ENCODE measurements at places on chromosomes 5 and 9. TPM values are rescaled to one million over a fixed set of nuclear protein-coding genes. Genes with fewer than 3 reads are reported as not detected.

DNA sequence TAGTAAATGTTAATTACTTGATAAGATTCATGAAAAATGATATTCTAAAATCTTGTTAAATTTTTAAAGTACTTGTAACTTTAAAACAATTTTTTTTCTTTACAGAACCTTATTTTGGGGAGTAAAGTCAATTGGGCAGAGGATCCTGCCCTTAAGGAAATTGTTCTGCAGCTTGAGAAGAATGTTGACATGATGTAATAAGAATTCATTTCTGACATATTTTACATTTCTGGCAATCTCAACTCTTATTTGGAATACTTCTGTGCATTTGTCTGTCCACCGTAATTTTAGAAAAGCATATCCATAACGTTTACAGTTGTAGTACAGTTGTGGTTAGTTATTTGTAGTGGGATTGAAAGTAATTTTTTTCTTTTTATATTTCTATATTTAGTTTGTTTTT is 20.2 kb downstream of the CENPH start:
- H3K4me1 ChIP-seq, result no peaks in the 10 kb centered on the region
- no peaks in the 10 kb centered on the region for H3K27me3 ChIP-seq
- no peaks in the 10 kb centered on the region for H3K36me3 ChIP-seq
- no peak for DNase-seq

DNA sequence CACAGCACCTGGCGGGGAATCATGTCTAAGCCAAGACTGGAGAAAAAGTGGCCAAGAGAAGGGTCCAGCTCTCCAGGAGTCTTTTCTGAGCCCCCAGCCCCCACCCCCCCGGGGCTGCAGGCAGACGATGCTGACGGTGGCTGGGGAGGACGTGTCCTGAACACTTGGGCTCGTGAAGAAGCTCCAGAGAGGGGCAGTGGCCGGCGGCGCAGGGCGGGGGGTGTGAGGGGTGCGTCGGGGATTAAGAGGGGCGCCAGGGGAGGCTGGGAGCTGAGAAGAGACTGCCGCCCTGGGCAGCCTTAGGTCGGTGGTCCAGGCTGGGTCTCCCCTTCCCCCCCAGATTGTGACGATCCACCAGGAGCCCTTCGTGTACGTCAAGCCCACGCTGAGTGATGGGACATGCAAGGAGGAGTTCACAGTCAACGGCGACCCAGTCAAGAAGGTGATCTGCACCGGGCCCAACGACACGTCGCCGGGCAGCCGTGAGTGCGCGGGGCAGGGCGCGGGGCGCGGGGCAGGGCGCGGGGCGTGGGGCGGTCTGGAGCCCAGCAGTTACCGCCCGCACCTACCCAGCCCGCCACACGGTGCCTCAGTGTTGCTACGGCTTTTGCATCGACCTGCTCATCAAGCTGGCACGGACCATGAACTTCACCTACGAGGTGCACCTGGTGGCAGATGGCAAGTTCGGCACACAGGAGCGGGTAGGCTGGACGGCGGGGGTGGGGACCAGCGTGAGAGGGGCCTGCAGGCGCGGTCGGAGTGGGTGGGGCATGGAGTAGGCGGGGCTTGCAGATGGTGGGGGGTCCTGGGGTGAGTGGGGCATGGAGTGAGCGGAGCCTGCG is 8.9 kb downstream of the LRRC26 start:
- no peak overlapping the region for H3K27ac ChIP-seq
- H3K36me3 ChIP-seq, result no peaks in the 10 kb centered on the region
- H3K4me1 ChIP-seq, result no peaks in the 10 kb centered on the region
- no peak overlapping the region for H3K4me3 ChIP-seq

RNF183 gene
- total RNA-seq, result 0.27 TPM

- no peaks in the 10 kb centered on the region for H3K4me1 ChIP-seq
- H3K27me3 ChIP-seq, result no peaks in the 10 kb centered on the region
- no peaks in the 10 kb centered on the region for H3K36me3 ChIP-seq
- H3K27ac ChIP-seq, result no peak overlapping the region
- H3K4me3 ChIP-seq, result no peak overlapping the region
These were observed 73.6 kb upstream of the RETREG1 start for GRCh38 chr5:16690243-16690852.

DNA sequence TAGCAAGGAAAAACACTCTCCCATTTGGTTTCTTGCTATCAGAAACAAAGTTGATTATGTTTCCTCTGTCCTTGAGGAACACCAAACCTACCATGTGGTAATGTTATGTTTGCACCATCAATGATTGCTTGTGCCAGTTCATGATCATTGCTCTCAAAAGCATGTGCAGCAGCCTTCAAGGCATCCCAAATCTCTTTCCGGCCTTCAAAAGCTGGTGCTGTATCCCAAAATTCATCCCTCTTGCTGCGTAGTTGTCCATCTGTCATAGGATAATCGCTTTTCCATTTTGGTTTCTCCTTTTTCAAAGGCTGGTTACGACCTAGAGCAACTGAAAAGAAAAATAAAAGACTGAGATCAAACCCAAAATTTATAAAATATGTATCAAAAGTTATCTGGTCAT is 40.1 kb downstream of the EFCAB9 start:
- no peaks in the 10 kb centered on the region for H3K36me3 ChIP-seq
- no peak overlapping the region for H3K4me3 ChIP-seq
- DNase-seq, result no peak
- peaks cover 19% of the 10 kb centered on the region for H3K4me1 ChIP-seq
- no peak overlapping the region for H3K27ac ChIP-seq

IL9 gene
- total RNA-seq, result not detected

- no peak overlapping the region for H3K27ac ChIP-seq
- H3K27me3 ChIP-seq, result no peaks in the 10 kb centered on the region
- H3K36me3 ChIP-seq, result no peaks in the 10 kb centered on the region
- no peaks in the 10 kb centered on the region for H3K4me1 ChIP-seq
- no peak overlapping the region for H3K4me3 ChIP-seq
These were observed 50.9 kb downstream of the C9orf85 start for GRCh38 chr9:71962328-71962727.

GRCh38 chr5:113117543-113118115 is 141.0 kb downstream of the DCP2 start:
- no peaks in the 10 kb centered on the region for H3K27me3 ChIP-seq
- no peak overlapping the region for H3K4me3 ChIP-seq
- H3K27ac ChIP-seq, result no peak overlapping the region
- H3K36me3 ChIP-seq, result no peaks in the 10 kb centered on the region

GRCh38 chr9:74172874-74173273 is 324.3 kb upstream of the RORB start:
- no peak overlapping the region for H3K27ac ChIP-seq
- no peaks in the 10 kb centered on the region for H3K4me1 ChIP-seq
- DNase-seq, result no peak
- H3K27me3 ChIP-seq, result no peaks in the 10 kb centered on the region

- no peaks in the 10 kb centered on the region for H3K36me3 ChIP-seq
- H3K4me1 ChIP-seq, result no peaks in the 10 kb centered on the region
- no peak overlapping the region for H3K27ac ChIP-seq
- no peak overlapping the region for H3K4me3 ChIP-seq
- DNase-seq, result no peak
These were observed 103.6 kb downstream of the GNA14 start for GRCh38 chr9:77544546-77544945.

GRCh38 chr5:132270335-132270665 is 12.8 kb downstream of the PDLIM4 start:
- H3K27ac ChIP-seq, result no peak overlapping the region
- H3K4me3 ChIP-seq, result no peak overlapping the region
- no peaks in the 10 kb centered on the region for H3K27me3 ChIP-seq

- H3K27ac ChIP-seq, result no peak overlapping the region
- no peak overlapping the region for H3K4me3 ChIP-seq
- DNase-seq, result no peak
- H3K36me3 ChIP-seq, result no peaks in the 10 kb centered on the region
- no peaks in the 10 kb centered on the region for H3K4me1 ChIP-seq
- H3K27me3 ChIP-seq, result no peaks in the 10 kb centered on the region
These were observed 116.3 kb downstream of the SLC28A3 start for GRCh38 chr9:84224246-84224645.

DIRAS2 gene
- total RNA-seq, result 0.11 TPM

GRCh38 chr5:168528521-168529373 is at the start of gene FBLL1:
Gene FBLL1 (plus strand): TSS chr5:168529305. CDS start chr5:168529505, 200 bp downstream.
- DNase-seq, result peak; percentile 28
- no peak within 1 kb of the TSS for H3K27ac ChIP-seq
- H3K27me3 ChIP-seq, result no peaks in the 10 kb centered on the region
- H3K36me3 ChIP-seq, result no peaks in the 10 kb centered on the region
- no peaks in the 10 kb centered on the region for H3K4me1 ChIP-seq

DNA sequence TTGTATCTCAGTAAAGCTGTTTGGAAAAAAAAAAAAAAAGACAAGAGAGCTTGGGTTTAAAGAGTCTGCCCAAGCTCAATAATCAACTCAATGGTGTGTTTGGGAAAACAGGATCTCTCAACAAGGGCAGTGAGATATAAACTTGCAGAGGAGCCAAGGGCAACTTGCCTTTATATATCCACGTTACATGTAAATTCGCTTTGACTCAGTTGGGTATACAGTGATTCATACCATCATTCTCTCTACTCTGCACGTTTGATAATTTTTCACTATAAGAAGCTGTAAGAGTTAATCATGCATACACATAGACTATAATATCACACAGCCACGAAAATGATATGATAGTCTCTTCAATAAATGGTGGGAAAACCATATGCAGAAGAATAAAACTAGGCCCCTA is 24.9 kb downstream of the ADAM19 start:
- no peaks in the 10 kb centered on the region for H3K27me3 ChIP-seq
- no peak overlapping the region for H3K4me3 ChIP-seq
- no peak overlapping the region for H3K27ac ChIP-seq
- peaks cover 52% of the 10 kb centered on the region for H3K4me1 ChIP-seq

DNA sequence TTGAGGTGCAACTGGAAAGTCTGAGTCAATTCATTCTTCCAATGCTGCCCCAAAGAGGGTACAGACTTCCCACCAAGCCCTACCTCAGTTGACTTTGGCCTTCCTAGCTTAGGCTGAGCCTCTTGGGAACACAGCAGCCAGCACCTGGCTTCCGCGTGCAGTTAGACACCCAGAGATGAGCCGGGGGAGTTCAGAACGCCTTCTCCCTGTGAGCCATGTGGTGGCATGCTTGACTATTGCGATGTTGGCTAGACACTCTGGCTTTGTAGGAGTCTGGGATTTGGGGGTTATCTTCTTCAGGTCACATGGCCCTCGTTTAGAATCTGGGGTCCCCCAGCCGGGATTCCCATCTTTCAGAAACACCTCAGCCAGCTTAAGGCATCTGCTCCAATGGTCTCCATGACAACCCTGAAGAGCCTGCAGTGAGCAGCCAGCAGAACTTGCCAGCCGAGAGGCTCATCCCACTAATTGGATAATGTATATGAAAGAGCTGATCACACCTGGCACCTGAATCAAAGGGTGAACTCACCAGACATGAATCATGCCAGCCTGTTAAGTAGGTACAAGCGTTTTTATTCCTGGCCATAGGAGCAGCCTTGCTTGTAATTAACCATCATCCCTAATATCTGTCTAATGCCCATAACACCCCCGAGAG is 167.5 kb downstream of the SYK start:
- no peak overlapping the region for H3K4me3 ChIP-seq
- H3K27ac ChIP-seq, result no peak overlapping the region
- H3K36me3 ChIP-seq, result no peaks in the 10 kb centered on the region
- H3K27me3 ChIP-seq, result no peaks in the 10 kb centered on the region
- no peaks in the 10 kb centered on the region for H3K4me1 ChIP-seq

- no peaks in the 10 kb centered on the region for H3K4me1 ChIP-seq
- no peak overlapping the region for H3K27ac ChIP-seq
- no peaks in the 10 kb centered on the region for H3K27me3 ChIP-seq
- DNase-seq, result no peak
These were observed 8.9 kb upstream of the ZNF483 start for GRCh38 chr9:111516061-111516465.

DNA sequence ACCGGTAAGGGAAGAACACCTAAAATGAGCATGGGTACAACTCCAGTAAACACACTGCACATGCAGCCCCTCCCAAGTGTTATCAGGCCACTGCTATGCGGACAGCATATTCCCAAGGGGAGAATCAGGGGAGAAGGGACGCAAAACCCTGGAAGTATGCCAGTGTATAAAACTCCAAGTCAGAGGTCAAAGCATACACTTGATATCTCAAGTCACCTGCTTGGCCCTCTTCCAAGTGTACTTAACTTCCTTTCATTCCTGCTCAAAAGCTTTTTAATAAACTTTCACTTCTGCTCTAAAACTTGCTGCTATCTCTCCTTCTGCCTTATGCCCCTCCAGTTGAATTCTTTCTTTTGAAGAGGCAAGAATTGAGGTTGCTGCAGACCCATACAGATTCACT is 408.1 kb downstream of the HTR1A start:
- H3K27ac ChIP-seq, result no peak overlapping the region
- H3K36me3 ChIP-seq, result no peaks in the 10 kb centered on the region
- H3K4me1 ChIP-seq, result no peaks in the 10 kb centered on the region
- DNase-seq, result no peak

GRCh38 chr9:132042324-132042723 is 37.3 kb downstream of the MED27 start:
- no peak overlapping the region for H3K27ac ChIP-seq
- DNase-seq, result no peak
- H3K36me3 ChIP-seq, result no peaks in the 10 kb centered on the region
- no peak overlapping the region for H3K4me3 ChIP-seq

DNA sequence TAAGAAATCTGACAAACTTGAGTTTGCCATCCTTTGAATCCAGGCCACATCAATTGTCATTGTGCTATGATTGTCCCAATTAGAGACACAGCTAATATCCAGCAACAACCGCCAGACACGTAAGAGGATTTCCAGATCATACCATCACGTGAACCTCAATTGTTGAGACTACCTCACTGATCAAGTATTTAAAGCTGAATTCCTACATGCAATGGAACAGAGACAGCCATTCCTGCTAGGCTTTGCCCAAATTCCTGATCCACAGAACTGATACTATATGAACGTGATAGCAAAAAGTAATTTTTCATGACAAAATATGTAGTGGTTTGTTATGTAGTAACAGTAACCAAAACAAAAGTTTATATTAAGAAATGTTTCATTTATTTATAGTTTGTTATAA is 657.7 kb downstream of the PRR16 start:
- H3K27ac ChIP-seq, result no peak overlapping the region
- DNase-seq, result no peak
- no peak overlapping the region for H3K4me3 ChIP-seq
- no peaks in the 10 kb centered on the region for H3K27me3 ChIP-seq
- no peaks in the 10 kb centered on the region for H3K4me1 ChIP-seq
- H3K36me3 ChIP-seq, result no peaks in the 10 kb centered on the region

GRCh38 chr9:114050646-114051045 is 27.5 kb downstream of the AMBP start:
- no peaks in the 10 kb centered on the region for H3K4me1 ChIP-seq
- no peak overlapping the region for H3K27ac ChIP-seq
- H3K36me3 ChIP-seq, result peaks cover 3% of the 10 kb centered on the region
- DNase-seq, result no peak
- no peak overlapping the region for H3K4me3 ChIP-seq
- no peaks in the 10 kb centered on the region for H3K27me3 ChIP-seq

- H3K4me1 ChIP-seq, result no peaks in the 10 kb centered on the region
- no peak overlapping the region for H3K27ac ChIP-seq
- no peak overlapping the region for H3K4me3 ChIP-seq
- peaks cover 31% of the 10 kb centered on the region for H3K36me3 ChIP-seq
- no peaks in the 10 kb centered on the region for H3K27me3 ChIP-seq
- DNase-seq, result no peak
These were observed 53.2 kb upstream of the FBXW11 start for GRCh38 chr5:172059661-172060100.

- H3K36me3 ChIP-seq, result no peaks in the 10 kb centered on the region
- no peaks in the 10 kb centered on the region for H3K4me1 ChIP-seq
- DNase-seq, result no peak
- no peak overlapping the region for H3K4me3 ChIP-seq
- H3K27me3 ChIP-seq, result no peaks in the 10 kb centered on the region
These were observed 412.7 kb upstream of the BRINP1 start for GRCh38 chr9:119781886-119782285.

GRCh38 chr9:89574309-89574708 is 30.5 kb upstream of the GADD45G start:
- H3K27me3 ChIP-seq, result no peaks in the 10 kb centered on the region
- no peak for DNase-seq
- H3K36me3 ChIP-seq, result no peaks in the 10 kb centered on the region
- H3K27ac ChIP-seq, result no peak overlapping the region
- no peaks in the 10 kb centered on the region for H3K4me1 ChIP-seq
- no peak overlapping the region for H3K4me3 ChIP-seq

Measured in right lobe of liver (tissue), 6 donors.